Stimulated activated CD4-positive, alpha-beta T cell treated with anti-CD3 and anti-CD28 coated beads, Interleukin-12 subunit alpha, Interleukin-12 subunit beta, amount 100 ng/mL, for 48 hours (primary cell): ENCODE measurements at places on chromosomes 5 and 9.
A peak's percentile ranks its signal among the peaks of the same experiment; 100 is the strongest.

- no peak for DNase-seq
Measured at GRCh38 chr9:75540185-75540584, 350.3 kb upstream of the PCSK5 start.

DNA sequence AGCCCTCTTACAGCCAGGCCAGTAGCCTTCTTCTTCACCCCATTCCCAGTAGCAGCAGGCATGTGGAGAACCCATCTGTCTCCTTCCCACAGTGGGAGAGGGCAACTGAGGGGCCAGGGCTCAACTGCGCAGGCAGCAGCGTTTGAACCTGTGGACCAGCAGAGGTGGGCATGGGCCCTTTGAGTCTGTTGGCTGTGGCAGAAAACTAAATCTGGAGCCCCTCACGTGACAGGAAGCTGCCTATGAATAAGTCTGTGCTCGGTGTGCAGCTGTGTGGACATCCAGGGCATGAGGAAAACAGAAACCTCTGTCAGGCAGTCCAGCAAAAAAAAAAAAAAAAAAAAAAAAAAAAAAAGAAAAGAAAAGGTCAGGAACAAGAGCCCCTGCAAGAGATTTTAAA, 189.2 kb upstream of the NR3C1 start:
- DNase-seq = no peak

- no peak for DNase-seq
Measured at GRCh38 chr5:166906991-166907713, 1384.3 kb upstream of the WWC1 start.

DNA sequence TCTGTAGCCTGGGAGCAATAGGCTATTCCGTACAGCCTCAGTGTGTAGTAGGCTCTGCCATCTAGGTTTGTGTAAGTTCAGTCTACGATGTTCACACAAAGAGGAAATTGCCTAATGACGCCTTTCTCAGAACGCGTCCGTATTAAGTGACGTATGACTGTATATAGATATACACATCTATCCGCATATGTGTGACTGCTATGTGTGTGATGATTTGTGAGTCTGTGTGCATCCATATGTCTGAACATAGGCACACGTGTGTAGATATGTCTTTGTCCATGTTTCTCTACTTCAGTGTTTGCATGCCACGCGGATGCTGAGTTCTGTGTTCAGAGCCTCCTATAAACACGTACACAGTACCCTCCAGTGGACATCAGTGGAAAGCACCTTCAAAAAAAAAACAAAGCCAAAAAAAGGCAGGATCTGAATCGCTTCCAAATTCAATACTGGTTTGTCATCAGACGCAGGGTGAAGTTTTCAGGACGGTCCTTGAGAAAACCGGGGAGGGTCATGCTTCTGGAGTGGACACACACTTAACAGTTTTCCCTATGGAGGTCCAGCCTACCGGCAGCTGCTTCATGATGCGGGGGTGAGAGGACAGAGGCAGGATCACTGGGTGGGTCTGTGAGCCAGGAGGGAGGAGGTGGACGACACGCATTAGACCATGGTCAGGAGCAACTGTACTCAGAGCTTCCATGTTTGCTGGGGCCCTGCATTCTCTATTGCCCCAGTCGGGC, 29.5 kb upstream of the ALDH1B1 start:
- no peak for DNase-seq

- no peak for DNase-seq
Measured at GRCh38 chr9:103399535-103399934, 404.4 kb downstream of the CYLC2 start.

- DNase-seq = no peak
Measured at GRCh38 chr5:26940994-26941393, 97.4 kb downstream of the CDH9 start.

DNA sequence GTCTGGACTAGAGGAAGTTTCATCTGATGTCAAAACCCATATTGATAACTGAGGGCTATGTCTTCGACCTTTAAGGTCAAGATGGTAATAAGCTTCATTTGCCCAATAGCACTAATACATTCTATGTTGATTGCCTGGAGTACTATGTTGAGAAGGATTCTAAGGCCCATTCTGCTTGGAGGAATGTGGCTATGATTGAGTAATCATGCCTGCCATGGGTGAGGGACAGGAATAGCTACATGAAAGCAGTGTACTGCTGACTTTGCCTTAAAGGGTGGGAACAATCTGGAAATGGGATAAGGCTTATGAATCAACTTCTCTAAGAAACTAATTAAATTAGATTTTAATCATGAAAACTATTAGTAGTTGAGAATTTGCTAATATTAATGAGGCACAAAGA, 13.6 kb downstream of the NNT start:
- no peak for DNase-seq

DNA sequence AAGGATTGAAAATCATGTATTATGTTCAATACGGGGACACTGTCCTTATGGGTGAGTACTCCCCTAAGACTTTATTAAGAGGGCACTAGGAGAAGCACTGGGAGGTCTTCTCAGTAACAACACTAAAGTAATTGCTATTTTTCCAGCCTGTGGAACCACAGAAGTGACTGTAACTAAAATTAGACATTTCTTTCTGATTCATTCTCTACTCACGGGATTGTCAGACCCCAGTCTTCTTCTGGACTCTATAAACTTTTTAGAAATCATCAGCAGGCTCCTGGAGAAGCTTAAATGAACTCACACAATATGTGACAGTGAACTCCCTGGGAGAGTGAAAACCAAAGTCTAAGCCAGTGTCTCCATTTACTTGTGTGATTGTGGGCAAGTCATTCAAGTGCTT, 14.5 kb downstream of the TLR4 start:
- no peak for DNase-seq

DNA sequence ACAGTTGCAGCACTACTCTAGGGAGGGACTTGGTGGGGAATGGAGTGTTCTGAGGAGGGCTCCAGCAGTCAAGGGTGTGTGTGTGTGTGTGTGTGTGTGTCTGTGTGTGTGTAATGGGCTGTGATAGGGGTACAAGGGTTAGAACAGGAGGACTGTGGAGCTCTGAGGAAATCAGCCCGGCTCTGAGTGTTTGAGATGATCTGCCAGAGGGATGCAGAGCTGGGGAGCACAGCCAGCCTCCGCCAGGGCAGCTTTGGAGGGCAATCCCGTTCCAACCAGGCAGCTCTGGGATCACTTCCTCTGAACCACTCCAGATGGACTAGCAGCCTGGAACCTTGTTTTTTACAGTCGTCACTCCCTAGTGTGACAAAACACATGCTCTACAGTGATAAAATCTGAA, 3.0 kb upstream of the SLC6A7 start:
- no peak for DNase-seq

GRCh38 chr9:26800322-26800721, 92.3 kb downstream of the CAAP1 start:
- no peak for DNase-seq

DNA sequence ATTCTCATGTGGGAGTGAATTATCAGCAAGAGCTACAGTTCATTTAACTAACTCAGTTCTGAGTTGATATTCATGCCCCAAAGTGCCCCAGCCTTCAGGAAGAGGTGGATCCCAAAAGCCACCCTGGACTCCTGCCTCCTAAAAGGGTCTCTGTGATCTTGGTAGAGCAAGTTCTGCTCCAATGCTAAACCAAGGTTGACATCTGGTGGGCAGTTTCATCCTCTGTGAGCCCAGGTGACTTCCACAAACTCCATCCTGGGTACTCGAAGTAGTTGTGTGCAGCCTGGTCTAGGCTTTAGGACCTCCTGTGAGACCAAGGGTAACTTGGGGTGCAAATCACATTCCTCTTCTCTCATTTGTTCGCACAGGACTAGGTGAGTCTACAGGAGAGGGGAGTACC, 816.8 kb downstream of the MTRR start:
- DNase-seq = no peak

DNA sequence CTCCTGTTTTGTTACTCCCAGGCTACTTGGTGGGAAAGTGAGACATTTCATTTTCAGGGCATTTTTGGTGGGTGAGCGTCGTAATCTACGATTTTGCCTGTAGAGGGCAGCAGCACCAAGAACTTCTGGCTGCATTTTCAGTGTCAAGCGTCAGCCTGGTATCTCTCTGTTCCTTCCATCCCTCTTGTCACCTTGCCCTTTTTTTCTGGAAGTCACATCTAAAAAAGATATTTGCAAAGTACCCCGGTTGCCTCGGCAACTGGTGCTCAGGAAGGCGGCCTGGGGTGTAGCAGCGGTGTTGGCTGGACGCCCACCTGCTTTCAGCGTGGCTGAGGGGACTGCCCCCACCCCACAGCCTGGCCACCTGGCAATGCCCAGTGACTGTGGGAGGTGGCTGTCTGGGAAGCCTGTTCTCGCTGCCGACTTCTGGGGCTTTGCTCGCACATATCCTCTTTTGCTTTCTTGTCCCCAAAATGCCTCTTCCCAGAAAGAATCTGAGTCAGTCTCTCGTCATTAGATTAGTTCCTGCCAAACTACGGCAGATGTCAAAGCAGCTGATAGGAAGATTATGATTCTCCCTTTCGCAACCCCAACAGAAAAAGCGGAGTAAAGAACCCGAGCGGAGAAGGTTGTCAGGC, 84.5 kb downstream of the ACER2 start:
- peak; percentile 24 for DNase-seq

DNA sequence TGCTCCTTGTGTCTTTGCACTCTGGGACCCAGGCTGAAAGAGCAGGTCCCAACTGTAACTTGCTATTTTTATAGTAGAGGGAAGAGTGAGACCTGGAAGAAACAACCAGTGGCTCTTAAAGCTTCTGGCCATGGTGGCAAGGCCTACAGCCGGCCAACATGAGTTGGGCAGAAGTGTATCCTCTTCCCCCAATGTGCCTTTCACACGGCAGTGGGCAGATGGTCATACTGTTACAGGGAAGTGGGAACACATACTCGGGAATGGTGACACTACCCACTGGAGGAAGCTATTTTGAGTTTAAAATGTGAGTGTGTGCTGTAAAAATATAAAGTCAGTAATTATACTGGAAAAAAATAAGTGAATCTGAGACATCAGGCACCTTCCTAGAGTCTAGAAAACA, 116.0 kb downstream of the MVB12B start:
- no peak for DNase-seq
